ENCODE measurements at places on chromosomes 7 and 10. TPM values are rescaled to one million over a fixed set of nuclear protein-coding genes. Genes with fewer than 3 reads are reported as not detected.

GRCh38 chr7:108603656-108604306 is 34.1 kb downstream of the DNAJB9 start:
- DNase-seq, result no peak

Gene MRPS17
- total RNA-seq, result 21.8 TPM

Gene AKR1C4
- total RNA-seq, result not detected

Gene WDR86
- not detected for total RNA-seq

Gene FAM171A1
- 9.3 TPM for total RNA-seq
